ENCODE measurements at places on chromosomes 7 and 10.

DNA sequence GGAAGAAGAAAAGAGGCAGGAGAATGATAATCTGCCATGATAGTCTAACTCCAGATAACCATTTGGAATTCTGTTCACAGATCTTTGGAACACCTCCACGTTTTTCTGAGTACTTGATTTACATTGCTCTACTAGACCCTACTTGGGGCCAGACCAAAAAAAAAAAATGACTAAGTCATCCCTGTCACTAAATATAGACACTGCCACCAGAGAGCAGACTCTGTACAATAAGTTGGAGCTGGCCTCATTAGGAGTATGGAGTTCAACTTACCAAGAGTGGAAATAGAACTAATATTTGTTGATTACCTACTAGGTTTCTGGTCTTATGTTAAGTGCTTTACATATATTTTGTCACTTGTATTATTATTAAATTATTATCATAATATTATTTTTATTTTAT lies 80.9 kb upstream of the ZNF800 start:
- no peak for DNase-seq

- DNase-seq, result no peak
Measured at GRCh38 chr10:102420181-102420713, 389 bp upstream of the FBXL15 start.

GRCh38 chr10:45106236-45106856 lies 105.6 kb downstream of the ZNF22 start:
- no peak for DNase-seq

- DNase-seq, result no peak
Measured at GRCh38 chr10:77274046-77274795, 363.4 kb downstream of the KCNMA1 start.

Measured in stimulated activated naive CD8-positive, alpha-beta T cell treated with anti-CD3 and anti-CD28 coated beads, Interleukin-15, Interleukin-2, amounts not matched to agents 100 U/mL and 50 U/mL, for 24 hours (primary cell).